BJ (cell line): ENCODE measurements at places on chromosomes 7 and 10.

- no peak for DNase-seq
Observed at GRCh38 chr7:141115965-141116364, 42.1 kb downstream of the TMEM178B start.

- no peak for DNase-seq
Observed at GRCh38 chr7:44823255-44823781, 24.6 kb downstream of the H2AZ2 start.

DNA sequence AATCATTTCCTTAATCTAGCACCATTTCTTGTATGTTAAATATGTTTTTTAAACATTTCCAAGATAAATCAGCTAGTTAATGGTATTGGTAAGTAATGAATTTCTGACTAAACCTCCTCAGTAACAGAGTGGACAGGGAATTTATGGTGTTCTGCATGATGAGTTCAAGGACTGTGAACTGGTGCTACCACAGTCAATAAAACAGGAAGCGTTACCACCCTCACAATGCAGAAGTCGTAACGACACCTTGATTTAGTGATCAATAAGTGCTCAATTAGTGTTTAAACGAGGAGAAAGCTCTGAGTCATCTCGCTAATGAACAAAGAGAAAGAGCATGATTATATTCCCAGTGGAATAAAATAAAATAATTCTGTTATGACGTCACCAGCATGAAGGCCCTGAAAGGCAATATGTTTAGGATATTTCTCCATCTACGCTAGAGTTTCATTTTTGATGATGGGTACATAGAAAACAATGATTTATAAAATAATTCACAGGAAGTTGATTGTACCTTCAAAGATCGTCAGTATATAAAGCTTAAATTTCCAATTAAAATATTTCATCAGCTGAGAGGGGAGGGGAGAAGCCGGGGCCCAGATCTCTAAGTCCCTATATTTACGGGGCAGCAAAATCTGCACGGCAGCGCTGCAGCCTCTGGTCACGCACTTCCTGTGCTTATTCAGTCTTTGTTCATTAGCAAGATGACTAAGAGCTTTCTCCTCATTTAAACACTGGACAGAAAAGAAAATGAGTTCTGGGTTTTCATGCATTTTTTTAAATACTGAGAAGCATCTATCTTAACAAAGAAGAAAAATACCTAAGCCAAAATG, 400.5 kb downstream of the PTPRN2 start:
- no peak for DNase-seq

DNA sequence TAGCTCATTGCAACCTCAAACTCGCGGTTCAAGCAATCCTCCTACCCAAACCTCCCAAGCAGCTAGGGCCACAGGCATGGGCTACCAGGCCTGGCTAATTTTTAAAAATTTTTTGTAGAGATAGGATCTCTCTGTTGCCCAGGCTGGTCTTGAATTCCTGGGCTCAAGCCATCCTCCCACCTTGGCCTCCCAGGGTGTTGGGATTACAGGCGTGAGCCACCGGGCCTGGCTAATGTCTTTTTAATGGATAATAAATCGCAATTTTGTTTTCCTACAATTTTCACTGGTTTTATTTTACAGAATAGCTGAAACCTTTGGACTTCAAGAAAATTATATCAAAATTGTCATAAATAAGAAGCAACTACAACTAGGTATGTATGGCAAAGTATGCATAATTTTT, 10.9 kb downstream of the NUB1 start:
- DNase-seq = no peak

- no peak for DNase-seq
Observed at GRCh38 chr7:70756789-70757188, 375.2 kb upstream of the GALNT17 start.

DNA sequence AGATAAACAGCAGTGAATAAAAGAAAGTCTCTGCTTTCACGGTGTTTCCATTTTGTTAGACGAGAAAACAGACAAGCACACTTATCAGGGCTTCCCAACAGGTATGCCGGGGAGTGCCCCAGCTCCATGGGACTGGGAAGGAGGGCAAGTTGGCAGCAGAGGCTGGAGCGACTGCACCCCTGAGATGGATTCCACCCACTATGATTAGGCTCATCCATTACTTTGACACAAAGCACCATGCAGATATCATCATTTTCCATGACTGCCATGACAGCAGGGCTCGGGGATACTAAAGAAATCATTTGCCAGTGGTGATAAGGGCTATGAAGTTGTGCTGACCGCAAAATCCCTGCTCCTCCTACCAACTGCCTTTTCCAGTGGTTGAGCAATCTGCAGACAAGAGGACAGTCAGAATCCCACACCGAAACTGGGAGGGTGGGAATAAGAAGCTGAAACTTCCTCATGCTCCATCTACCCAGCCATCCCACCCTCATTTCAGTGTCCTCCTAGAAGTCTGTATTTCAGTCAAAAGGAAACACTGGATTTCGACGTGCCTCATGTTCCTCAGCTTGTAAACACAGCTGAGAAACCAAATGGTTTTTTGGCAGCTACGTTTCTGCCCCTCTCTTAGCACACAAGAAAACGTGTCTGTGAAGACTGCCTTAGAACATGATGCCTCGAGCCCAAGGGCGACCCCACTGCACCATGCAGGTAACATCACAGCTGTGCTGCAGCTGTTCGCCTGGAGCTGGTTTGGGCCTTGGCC, 15.5 kb downstream of the CREB3L2 start:
- peak; percentile 55 for DNase-seq

DNA sequence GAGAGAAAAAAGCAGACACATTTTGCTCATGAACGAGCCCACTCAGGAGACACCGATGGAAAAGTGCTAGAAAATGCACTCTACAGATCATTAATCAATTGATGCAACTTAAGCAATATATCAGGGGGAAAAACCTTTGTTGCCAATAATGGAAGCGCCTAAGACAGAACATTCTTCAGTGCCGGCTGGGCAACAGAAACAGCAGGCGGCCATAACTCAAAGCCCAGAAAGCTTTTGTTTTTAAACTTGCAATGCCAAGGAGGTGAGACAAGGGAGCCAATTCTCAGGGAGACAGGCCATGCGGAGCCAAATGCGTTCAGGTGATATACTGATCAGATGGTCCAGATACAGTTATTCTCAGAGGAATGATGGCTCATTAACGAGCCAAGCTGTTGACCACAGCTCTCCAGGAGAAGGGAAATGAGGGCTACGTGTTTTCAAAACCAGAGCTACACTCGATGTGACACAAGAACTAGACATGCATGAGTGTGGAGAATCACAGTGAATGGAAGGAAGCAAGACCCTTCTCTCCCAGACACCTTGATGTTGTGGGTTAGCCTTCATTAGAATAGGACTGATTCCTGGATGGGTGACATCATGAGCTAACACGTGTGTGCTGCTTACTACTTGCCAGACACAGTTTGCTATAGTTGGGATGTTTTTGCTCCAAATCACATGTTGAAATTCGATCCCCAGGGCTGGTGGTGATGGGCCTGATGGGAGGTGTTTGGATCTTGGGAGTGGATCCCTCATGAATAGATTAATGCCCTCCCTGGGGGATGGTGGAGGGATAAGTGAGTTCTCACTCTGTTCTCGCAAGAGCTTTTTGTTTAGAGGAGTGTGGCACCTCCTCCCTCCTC, 79.1 kb upstream of the KCNMA1 start:
- DNase-seq = no peak

DNA sequence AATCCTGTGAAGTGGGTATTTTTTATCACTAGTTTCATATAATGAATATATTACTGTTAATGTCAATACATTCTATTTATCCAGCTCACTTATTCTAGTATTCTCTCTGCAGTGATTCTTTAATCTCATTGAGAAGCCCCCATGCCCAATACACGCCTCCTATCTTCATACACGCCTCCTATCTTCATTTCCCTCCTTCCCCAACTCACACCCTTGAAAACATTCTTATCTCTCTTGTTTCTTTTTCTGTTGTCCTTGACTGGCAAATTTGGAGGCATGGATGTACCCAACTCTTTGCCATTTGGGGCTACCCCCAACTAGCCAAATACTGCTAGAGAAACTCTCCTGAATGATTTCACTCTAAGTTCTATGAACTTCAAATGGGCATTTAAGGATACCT, 40.5 kb downstream of the ST8SIA6 start:
- no peak for DNase-seq

GRCh38 chr10:103792547-103792946, 62.8 kb downstream of the SH3PXD2A start:
- no peak for DNase-seq

- DNase-seq = no peak
Observed at GRCh38 chr7:148575640-148576411, 14.7 kb upstream of the C7orf33 start.

- DNase-seq = no peak
Observed at GRCh38 chr10:3976718-3977117, 191.7 kb upstream of the KLF6 start.

- no peak for DNase-seq
Observed at GRCh38 chr10:15742102-15742501, 22.4 kb upstream of the ITGA8 start.

- DNase-seq = no peak
Observed at GRCh38 chr7:102988631-102989560, 76.1 kb downstream of the LRRC17 start.

- DNase-seq = no peak
Observed at GRCh38 chr10:34764472-34764946, 50.6 kb downstream of the PARD3 start.
